Small intestine (tissue), 16 donors: ENCODE measurements at places on chromosomes 13 and 19. TPM values are rescaled to one million over a fixed set of nuclear protein-coding genes. Genes with fewer than 3 reads are reported as not detected.
A peak's percentile ranks its signal among the peaks of the same experiment; 100 is the strongest.

The CUL4A gene
- polyA plus RNA-seq, result 30.2 TPM

- no peak for DNase-seq
These were observed 1551.1 kb downstream of the EFNB2 start for GRCh38 chr13:104984296-104984818.

The PTH2 gene
- polyA plus RNA-seq, result not detected

DNA sequence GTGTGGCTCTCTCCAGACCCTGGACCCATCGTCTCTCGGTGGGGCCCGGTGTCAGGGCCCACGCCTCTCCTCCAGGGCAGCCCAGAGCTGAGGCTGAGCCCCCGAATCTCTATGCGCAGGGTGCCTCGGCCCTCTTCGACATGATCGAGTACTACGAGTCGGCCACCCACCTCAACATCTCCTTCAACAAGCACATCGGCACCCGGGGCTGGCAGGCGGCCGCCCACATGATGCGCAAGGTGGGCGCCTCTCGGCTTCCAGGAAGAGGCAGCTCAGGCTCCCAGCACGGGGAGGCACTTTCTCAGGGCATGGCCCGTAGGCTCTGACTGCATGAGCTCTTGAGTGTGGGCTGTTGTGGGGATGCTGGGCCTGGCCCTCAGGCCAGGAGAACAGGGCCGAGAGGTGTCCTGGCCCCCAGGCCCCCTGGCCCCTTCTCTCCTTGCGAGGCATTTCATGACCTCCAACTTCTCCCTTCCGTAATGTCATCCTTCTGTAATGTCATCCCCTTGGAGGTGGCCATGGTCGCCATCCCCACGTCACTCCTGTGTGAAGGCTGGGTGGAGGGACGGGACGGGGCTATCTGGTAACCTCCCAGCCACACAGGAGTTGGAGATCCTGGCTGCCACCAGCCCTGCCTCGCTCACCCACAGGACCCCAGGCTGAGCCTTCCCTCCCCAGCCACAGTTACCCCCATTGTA is 19.4 kb downstream of the NKPD1 start:
- DNase-seq, result no peak

DNA sequence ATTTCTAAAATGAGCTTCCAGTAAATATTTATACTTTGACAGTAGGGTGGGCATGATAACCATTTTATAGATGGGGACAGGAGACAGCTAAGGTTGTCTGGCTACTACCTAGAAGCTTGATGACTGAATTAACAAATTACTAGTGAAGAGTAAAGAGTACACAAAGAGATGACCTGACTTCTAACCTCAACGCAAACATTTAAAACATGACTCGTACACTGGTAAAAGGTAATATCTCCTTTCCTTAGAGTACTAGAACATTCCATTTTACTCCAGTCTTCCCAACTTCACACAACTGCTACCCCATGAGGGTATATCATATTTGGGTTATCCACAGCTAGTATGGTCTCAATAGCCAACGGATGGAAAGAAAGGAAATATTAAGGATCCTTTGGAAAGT is 258.9 kb downstream of the FOXO1 start:
- DNase-seq, result no peak

DNA sequence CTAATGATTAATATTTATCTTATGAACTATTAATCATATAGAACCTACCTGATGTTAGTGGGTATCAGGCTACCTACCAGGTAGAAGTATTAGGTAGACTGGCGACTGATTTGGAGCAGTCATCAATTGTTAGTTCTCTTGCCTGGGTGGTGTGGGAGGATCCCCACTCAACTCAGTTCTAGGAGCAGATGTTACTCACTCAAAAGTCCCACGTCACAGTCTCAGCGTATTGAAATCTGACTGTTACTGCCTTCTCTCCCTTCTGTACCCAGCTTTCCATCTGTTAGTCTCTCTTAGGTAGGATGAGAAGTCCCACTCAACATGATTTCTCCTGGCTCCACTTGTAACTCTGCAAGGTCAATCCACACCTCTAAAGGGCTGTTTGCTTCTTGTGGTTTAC is 102.7 kb downstream of the OLFM4 start:
- no peak for DNase-seq

DNA sequence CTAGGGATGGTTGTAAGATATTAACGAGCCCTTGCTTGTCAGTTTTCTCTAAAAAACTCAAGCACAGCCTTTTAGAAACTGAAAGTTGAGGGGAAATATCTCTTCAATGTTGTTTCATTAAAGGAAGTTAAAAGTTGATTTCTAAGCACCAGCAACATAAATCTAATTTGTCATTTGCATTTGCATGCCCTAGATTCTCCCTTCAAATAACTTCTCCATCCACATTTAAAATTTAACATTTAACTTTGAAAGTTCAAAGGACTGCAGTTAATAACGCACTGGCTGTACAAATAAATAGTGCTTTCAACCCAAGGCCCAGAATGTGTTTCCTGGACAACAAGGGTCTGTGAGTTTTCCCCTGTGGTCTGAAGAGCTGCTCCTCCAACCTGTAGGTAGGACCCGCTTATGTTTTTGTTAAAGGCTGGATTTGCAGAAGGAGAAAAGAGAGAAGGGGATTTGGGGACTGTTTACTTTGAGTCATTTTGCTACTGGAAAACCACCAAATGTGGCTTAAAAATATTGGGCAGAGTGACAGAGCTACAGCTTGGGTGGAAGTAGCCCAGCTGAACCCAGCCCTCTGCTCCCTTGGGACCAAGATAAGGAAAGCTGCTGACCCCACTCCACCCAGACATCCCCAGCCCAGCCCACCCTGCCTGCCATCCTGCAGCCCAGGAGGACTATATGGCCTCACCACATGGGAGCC is 39.8 kb downstream of the TNFRSF19 start:
- DNase-seq, result no peak

The TMEM255B gene
- polyA plus RNA-seq, result 9.3 TPM

GRCh38 chr13:86569974-86570373 is 770.8 kb upstream of the SLITRK6 start:
- DNase-seq, result no peak

DNA sequence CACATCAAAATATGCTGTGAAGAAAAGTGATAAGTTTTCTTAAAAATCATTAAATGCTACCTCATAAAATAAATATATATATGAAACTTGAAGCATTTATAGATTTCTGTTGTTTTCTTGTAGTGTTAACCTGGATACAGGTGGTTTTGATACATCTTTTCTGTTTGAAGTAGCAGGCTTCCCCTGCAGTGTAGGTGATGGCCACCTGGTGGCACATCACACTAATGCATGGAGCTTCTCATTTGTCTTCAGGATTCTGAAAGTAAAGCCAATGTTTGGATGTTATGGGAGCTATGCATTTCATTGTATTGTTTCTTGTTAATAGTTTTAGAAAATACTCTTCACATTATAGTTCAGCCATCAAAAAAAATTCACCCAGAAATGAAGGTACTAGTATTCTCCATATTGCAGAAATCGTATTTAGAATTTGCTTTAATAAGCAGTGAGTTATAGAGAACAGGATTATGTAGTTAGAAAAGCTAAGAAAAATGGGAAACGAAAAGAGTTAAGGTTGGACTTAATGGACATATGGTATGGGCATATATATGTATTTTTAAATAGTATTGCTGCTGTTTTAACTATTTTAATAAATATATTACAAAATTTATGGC is 18.7 kb downstream of the GPR180 start:
- peak; percentile 55 for DNase-seq

DNA sequence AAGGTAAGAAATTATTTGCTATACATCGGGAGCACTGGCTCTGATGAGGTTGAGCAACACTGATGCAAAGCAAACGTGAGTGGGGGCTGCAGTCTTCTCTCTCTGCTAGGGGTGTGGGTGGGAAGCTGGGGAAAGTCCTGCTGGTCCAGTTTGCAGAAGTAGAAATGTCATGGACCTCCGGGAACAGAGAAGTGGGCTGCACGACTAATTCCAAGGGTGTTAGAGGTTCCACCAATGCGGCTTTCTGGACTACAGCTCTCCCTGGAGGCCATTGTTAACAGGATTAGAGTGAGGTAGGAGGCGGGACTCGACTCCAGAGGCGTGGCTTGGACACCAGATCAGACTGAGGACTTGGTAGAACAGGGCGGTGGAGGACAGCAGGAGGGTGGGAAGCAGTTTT is 5.7 kb upstream of the FBXO27 start:
- peak; percentile 75 for DNase-seq

The C1QTNF9 gene
- not detected for polyA plus RNA-seq

- DNase-seq, result no peak
These were observed 40.6 kb upstream of the KLF12 start for GRCh38 chr13:74174810-74175209.

- DNase-seq, result no peak
These were observed 36.3 kb upstream of the ZNF724 start for GRCh38 chr19:23286477-23286876.

The TEAD2 gene
- 11.0 TPM for polyA plus RNA-seq

- DNase-seq, result peak; percentile 60
These were observed 3.3 kb upstream of the OPA3 start for GRCh38 chr19:45587873-45588272.

DNA sequence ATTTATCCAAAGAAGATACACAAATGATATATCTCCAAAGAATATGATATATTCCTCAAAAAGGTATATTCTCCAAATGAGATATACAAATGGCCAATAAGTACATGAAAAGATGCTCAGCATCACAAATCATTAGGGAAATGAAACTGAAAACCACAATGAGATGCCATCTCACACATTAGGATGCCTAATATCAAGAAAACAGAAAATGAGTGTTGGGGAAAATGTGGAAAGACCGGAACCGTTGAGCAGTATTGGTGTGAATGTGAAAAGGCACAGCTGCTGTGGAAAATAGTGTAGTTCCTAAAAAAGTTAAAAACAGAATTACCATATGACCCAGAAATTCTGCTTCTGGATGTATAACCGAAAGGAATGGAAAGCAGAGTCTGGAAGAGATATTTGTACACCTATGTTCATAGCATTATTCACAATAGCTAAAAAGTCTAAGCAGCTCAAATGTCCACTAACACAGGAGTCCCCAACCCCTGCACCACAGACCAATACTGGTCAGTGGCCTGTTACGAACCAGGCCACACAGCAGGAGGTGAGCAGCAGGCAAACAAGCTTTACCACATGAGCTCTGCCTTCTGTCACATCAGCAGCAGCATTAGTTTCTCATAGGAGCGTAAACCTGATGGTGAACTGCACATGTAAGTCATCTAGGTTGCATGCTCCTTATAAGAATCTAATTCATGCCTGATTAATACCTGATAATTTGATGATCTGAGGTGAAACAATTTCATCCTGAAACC is 291.9 kb downstream of the PCDH20 start:
- no peak for DNase-seq

GRCh38 chr13:93769101-93769500 is 542.5 kb downstream of the GPC6 start:
- DNase-seq, result peak; percentile 7

The BABAM1 gene
- polyA plus RNA-seq, result 68.9 TPM

The PRSS57 gene
- 0.95 TPM for polyA plus RNA-seq

- DNase-seq, result no peak
These were observed 235.8 kb upstream of the MIR17HG start for GRCh38 chr13:91111476-91112200.

- peak; percentile 93 for DNase-seq
These were observed 115.5 kb downstream of the LACC1 start for GRCh38 chr13:43994999-43995859.

GRCh38 chr13:112205990-112206389 is 139.0 kb downstream of the SOX1 start:
- DNase-seq, result no peak

DNA sequence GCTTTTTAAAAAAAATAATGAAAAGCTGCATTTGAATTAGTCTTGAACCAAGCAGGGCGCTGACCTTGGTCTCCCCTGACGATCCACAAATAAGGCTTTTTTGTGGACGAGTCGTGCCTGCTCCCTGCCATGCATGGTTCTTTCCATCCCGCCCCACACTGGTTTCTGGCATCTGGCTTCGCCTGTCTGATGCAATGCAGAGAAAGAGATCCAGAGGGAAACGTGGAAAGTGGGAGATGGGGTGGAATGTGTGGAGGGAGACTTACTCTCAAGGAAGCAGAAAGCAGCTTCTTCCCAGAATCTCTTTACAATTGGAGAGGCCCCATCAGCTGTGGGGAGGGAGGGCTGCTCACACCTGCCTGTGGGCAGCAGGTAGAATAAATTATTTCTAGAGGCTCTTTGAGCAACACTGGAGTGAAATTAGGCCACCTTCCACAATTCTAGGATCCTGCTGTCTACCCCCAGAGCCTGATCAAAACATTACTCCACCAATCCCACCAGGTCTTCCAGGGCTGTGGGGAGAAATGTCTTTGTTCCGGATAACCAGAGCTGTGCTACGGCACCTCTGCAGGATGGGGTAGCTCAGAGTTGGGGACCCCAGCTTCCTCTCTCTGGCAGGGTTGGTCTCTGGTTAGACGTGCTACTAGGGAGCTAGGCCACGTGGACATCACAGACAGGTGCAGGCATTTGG is 183.5 kb downstream of the UQCRFS1 start:
- no peak for DNase-seq

The KASH5 gene
- not detected for polyA plus RNA-seq

GRCh38 chr19:29275266-29275665 is 62.3 kb upstream of the UQCRFS1 start:
- no peak for DNase-seq

GRCh38 chr19:3626473-3627350 is at the start of gene CACTIN:
TSS of gene CACTIN (minus strand) at chr19:3626790. CDS start at chr19:3626762, 28 bp downstream.
- peak; percentile 100 for DNase-seq
